Stimulated activated CD8-positive, alpha-beta memory T cell treated with anti-CD3 and anti-CD28 coated beads, Interleukin-12 subunit alpha, Interleukin-12 subunit beta, amount 100 ng/mL, for 1 hour (primary cell): ENCODE measurements at places on chromosomes 5 and 9.

DNA sequence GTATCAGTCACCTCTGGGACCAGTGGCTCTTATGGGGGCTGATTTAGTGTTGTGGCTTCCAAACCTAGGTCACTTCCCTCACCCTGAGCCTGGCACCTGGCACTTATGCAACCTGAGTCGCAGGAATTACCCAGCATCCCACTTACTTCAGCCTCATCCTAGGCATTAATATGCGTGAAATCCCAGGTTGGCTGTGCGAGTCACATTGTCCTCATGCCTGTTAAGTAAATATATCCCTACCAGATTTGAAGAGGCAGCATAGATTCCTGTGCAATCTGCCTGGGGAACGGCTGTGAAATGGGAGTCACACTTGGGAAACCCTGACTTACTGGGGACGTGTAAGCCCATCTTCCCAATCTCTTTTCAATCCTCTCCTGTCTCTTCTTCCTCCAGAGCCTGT, 42.7 kb upstream of the AKNA start:
- DNase-seq: no peak

DNA sequence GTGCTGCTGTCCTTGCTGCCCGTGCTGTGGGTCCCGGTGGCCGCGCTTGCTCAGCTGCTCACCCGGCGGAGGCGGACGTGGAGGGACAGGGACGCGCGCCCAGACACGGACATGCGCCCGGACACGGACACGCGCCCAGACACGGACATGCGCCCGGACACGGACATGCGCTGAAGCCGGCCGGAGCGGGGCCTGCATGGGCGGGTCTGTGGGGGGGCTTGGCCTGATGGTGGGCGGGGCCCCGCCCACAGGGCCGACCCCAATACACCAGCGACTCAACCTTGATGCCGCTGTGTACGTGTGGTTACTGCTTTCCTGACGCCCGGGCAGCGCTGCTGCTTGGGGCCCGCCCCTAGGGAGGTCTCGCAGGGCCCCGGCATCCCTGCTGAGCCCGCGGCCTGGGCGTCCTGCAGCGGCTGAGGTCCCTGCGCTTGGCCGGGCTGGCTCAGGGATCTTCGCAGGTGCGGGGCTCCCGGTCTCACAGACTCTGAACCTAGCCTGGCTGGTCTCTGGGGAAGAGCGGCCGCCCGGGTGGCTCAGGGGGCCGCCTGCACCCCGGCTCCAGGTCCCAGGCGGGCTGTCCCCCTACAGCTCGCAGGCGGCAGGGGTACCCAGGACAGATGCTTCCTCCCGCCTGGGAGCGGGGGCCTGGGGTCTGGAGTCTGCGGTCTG, 20.9 kb downstream of the SLC6A18 start:
- no peak for DNase-seq

DNA sequence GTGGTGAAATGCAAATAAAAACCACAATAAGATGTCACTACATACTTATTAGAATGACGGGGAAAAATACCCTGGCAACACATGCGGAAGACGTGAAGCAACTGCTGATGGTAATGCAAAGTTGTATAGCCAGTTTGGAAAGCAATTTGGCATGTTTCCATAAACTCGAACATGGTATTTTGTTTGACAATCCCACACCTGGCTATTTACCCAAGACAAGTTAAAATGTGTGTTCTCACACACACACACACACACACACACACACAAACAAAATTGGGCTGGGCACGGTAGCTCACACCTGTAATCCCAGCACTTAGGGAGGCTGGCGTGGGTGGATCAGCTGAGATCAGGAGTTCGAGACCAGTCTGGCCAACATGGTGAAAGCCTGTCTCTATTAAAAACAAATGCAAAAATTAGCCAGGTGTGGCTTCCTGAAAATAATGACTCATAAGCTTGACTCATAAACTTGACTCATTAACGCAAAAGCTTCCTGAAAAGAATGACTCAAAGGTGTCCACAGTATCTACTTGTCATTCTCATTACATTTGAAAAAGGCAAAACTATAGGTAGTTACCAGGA, 456.5 kb downstream of the CDH18 start:
- DNase-seq: no peak

- no peak for DNase-seq
These were observed 273.2 kb downstream of the RAB3C start for GRCh38 chr5:58855851-58856739.

DNA sequence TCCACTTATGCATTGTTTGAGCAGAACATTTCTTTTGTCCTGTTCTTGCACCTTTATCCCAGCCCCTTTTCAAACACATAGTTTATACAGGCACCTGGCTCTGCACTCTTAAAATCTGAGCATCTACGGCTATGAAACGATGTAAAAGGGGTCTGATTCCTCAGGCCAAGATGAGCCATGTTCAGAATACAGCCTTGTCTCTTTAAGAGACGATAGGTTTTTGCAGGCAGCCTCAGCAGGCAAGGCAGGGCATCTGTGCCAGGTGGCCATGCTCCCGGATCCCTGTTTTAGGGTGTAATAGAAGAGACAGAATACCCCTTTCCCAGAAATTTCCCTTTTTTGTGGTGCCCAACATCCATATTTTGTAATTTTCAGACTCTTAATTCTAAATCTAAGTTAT, 89.1 kb upstream of the NFIB start:
- no peak for DNase-seq

DNA sequence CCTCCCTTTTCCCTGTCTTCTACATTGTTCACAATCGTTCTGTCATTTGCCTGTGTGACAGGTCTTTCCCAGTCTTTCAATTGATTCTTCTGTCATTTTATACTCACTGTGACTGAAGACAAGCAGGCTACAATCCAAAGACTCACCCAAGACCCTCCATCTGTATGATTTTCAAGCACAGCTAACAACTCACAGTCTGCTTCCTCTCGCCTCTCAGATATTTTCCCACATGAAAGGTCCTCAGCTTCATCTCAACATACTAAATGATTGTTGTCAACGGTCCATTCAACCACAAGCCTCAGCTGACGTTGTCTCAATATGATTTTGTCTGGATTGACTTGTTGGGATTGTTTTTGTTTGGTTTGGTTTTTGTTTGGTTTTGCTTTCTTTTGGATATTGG, 346.5 kb downstream of the NFIB start:
- DNase-seq: no peak

DNA sequence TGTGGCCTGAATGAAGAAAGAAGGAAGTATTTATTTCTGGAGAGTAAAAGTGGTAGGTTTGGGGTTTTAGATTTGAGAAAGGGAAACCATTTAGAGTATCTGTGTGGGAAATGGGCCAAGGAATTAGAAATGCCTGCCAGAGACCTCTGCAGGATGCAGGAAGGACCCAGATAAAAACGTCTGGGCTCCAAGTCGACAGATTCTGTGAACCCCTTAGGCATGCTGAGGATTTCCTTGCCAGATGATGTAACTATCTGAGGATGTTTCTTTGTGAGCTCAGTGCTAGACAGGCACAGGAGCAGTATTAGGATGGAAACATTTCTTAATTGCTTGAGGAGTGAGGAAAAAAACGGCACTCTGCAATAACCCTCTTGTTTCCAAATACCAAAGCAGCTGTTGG, 251.8 kb upstream of the DMRT1 start:
- no peak for DNase-seq

GRCh38 chr9:35669331-35670145, 4.2 kb upstream of the CA9 start:
- DNase-seq: no peak

DNA sequence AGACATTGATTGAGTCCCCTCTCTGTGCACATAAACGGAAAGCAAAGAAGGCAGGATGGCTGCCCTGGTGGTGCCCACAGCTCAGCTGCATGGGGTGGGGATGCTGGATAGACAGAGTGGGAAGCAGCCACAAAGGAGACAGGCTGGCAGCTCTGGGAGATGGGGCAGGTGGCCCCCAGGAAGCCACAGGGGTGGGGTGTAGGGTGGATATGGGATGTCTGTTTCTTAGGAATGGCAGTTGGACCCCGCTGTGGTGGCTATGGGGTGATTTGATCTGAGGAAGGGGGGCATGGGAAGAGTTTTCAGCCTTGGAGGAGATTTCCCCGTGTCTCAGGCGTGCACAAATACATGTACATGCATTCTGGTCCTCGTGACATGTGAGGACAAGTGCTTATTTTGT, 50.2 kb upstream of the VDAC1 start:
- no peak for DNase-seq

DNA sequence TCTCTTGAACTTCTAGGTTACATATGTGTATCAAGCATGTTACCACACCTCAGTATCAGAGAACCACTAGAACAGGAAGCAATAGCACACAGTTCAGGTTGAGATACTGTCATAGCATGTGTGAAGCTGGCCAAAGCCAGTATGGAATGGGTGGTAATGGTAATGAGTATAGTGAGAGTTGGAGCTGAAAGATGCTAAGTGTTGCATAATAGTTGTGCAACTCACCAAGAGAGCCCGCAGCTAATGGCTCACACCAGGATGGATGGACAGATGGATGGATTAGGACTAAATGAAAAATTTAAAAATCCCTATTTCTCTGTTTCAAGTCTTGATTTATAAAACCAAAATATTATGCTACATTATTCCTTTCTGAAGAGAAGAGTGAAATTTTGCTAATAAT, 53.4 kb upstream of the KCNN2 start:
- no peak for DNase-seq

DNA sequence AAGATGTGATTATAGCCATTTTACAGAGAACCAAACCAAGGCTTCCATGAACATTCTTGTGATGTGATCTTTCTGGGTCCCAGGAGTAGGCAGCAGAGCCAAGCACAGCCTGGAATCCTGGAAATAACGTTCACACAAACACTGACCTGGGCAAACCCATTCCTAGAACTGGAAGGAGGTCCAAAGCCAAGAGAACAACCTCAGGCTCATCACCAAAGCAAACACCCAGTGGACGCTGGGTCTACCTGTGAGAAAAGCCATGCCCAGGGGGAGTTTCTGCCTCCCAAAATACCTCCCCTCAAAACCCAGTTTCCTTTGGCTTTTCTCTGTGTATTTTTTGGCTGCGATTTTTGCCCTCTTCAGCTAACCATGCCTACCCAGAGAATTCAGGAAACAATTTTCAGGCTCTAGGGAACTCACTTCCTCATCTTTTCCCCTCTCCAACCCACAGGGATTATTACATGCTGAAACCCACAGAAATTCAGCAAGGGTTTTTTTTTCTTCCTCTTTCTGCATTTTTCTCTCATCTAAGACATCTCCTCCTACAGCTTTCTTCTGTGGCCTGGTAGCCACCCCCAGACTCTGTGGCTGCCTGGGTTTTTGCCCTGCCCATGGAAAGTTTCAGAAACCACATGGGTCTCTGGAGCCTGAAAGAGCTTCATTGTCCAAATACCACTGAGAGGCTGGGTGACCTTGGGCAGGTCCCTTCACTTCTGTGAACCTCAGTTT, 75.0 kb downstream of the TNC start:
- no peak for DNase-seq

- DNase-seq: no peak
These were observed 51.0 kb upstream of the IFNK start for GRCh38 chr9:27473111-27473529.

DNA sequence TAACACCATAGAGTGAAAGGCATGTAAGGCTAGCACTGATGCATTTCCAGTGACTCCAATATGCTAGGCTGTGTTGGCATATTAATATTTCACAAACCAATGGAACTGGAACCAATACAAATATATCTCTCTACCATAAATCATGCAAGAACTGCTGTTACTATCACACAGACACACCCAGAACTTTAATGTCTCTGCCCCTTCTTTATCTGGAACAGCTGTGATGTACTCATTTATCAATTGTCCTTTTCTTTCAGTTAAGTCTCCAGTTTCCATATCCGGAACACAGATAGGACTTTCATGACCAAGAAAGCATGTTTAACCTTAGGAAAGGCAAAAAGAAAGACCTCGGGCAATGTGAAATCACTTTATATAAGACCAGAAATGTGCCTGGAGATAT, 70.3 kb downstream of the SPTLC1 start:
- DNase-seq: no peak
